ENCODE measurements at places on chromosomes 2 and 18.

- no peak for DNase-seq
Measured at GRCh38 chr18:37489011-37489410, 76.6 kb downstream of the CELF4 start.

DNA sequence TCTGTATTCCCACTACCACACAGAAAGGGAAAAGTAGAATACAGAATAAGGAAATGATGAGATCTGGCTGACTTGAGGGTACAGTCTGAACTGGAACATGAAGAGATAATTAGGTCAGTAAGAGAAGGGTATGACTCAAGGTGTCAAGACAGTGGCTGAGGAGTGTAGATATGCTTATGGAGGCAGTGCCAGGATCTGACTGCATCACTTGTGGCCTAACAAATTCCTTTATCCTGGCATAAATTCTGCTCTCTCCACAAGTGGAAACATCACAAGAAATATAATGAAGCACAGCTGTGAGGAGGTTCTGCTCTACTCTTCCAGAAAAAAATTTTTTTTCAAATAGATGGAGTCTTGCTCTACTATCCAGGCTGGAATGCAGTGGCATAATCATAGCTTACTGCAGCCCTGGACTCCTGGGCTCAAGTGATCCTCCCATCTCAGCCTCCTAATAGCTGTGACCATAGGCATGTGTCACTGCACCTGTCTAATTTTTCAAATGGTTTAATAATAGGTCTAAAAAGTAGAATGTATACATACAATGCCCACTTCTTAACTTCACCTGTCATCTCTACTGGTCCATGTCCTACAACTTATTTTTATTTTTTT lies 85.3 kb downstream of the C2orf74 start:
- peak; percentile 68 for DNase-seq

DNA sequence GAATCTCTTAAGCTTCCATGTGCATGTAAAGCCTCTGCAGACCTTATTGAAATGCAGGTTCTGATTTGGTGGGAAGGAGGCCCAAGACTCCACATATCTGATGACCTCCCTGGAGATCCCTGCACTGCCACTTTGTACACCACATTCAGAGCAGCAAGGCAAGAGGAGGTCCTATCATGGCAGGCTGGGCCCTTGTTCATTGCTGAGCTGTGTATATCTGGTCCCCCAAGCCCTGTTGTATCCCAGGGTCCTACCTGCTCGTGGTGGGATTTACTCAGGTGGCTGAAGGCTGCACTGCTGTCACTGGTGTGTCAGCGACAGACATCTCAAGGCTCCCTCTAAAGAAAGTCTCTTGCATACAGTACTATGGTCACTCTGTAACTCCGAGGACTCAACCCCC lies 114.2 kb downstream of the ST6GAL2 start:
- no peak for DNase-seq

- DNase-seq: no peak
Measured at GRCh38 chr2:218138047-218138446, 12.2 kb downstream of the CXCR2 start.

- no peak for DNase-seq
Measured at GRCh38 chr2:190410166-190410565, 2.0 kb downstream of the MFSD6 start.

GRCh38 chr2:202450785-202451184 lies 74.7 kb downstream of the BMPR2 start:
- DNase-seq: peak; percentile 26

DNA sequence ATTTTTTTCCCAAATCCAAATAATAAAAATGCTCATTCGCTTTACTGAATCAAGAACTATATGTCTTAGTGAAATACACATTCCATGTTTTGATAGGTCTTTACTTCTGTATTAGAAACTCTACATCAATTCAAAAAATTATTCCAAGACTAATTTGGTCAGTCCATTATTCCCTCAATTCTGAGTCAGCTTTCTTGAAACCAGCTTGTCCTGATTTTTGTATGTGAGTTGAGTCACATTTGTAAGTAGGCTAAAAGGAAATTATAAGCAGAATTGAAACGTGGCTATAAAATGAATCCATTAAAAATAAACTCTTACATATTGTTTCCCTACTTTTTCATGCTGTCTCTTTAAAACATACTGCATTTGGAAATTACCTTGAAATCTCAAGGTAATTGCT lies 113.0 kb downstream of the DNER start:
- DNase-seq: no peak

- DNase-seq: no peak
Measured at GRCh38 chr2:232532419-232532818, 6.5 kb downstream of the CHRND start.

DNA sequence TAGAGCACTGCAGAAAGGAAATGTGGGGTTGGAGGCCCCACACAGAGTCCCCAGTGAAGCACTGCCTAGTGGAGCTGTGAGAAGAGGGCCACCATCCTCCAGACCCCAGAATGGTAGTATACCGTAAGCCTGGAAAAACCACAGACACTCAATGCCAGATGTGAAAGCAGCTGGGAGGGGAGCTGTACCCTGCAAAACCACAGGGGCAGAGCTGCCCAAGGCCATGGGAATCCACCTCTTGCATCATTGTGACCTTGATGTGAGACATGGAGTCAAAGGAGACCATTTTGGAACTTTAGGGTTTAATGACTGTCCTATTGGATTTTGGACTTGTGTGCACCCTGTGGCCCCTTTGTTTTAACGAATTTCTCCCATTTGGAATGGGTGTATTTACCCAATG lies 75.3 kb upstream of the SERPINE2 start:
- DNase-seq: no peak

DNA sequence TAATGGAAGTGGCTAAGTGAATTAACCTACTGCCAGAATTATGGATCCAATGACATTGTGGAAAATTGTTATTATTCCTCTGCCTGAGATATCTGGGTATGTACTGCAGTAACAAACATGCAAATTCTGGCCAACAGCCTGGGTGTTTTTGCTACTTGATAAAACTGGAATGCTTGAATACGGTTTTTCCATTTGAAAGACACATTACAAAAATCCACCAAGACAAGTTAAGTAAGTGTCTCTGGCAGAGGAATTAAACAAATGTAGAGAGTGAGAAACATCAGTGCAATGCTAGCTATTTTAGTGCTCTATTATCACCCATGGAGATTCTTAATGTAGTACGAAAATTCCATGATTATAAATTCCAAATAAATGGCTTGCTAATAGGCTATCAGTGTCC lies 312.4 kb upstream of the MEIS1 start:
- DNase-seq: no peak

- DNase-seq: peak; percentile 84
Measured at GRCh38 chr2:168515502-168515901, 59.4 kb downstream of the CERS6 start.

DNA sequence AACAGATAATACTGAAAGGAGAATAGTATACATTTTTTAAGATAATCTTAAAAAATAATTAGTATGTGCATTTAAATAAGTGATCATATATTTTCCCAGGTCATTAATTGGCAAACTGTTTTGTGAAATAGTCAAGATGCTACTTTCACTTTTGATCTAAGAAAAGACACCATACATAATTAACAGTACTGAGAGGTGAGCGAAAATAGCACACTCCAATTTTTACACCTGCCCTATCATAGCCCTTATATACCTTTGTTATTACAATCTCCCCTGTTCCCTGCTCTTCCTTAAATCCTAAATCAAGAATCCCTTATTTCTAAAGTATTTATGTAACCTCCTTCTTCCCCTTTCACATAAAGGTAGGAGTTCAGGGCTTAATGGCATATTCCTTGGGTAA lies 500.1 kb upstream of the LRATD1 start:
- DNase-seq: no peak

DNA sequence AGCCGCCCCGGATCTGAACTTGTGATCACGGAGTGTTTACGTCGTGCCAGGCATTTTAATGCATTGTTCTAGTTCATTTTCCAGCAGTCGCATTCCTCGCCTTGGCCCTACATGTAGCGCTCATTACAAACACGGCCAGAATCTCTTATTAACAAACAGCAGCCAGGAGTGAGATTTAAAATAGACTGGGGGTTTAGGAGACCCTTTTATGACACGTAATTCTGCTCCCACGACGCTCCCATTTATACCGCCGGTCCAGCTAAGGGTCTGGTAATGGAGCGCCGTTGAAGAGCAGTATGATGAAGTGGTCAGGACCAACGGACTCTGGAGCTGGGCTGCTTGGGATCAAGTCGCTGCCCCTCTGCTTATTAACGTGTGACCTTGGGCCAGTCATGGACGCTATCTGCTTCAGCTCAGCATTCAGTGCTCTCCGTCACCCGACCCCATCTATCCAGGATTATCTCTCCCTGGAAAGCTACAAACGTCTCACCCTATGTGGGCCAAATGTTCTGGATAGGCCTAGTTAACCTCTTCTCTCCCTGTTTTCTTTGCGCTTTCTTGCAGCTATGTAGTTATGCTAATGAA lies 745 bp downstream of the MSH2 start:
- no peak for DNase-seq

- peak; percentile 60 for DNase-seq
Measured at GRCh38 chr2:40348665-40349064, 103.2 kb downstream of the SLC8A1 start.

- DNase-seq: peak; percentile 67
Measured at GRCh38 chr18:6414118-6414722, 491 bp downstream of the L3MBTL4 start.

DNA sequence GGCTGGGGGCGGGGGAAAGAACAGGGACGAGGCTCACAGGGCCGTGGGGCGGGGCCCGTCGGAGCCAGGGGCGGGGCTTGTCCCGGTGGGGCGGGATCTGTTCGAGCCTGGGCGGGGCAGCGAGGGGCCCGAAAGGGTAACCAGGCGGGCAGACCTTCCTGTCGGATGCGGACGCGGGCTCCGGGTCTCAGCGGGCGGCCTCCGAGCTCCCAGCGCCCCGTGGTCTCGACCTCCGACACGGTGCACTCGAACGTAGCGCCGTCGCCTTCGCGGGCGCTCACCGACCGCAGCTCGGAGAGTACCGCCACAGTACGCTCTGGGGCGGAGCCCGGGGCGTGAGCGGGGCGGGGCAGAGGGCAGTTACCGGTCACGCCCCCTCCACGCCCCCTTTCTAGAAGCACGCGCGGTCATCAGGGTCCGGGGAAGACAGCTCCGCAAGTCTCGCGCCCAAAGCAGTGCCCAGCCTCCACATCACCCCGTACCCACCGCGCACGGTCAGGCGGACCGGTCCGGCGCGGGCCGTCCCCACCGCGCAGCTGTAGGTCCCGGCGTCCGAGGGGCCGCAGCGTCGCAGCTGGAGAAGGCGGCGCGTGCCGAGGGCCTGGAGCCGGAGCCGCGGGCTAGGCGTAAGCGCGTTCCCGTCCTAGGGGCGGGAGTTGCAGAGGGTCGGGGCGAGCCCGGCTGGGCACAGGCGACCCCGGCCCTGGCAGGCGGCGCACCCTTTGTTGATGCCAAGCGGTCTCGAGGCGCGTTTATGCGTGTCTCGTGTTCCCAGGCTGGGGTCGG lies 8.7 kb downstream of the TMEM198 start:
- DNase-seq: peak; percentile 94

- DNase-seq: no peak
Measured at GRCh38 chr2:145203891-145204290, 684.0 kb upstream of the ZEB2 start.

DNA sequence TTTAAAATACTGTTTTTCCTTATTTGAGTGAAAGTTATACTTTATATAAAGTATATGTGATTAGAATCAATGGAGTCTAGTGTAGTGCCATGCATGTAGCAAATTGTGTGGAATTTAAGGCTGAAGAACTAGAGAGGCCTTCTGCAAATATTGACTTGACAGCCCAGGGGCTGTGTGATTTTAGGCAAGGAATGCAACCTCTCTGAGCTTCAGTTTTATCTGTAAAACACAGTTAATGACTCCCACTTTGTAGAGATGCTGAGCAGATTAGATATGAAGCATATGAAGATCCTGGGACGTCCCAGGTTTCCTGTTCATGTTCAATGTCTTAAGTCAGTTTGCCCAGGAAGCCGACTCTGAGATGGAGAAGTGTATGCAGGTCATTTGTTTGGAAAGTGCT lies 83.4 kb upstream of the LTBP1 start:
- DNase-seq: no peak

- DNase-seq: no peak
Measured at GRCh38 chr2:66270247-66270646, 164.7 kb upstream of the MEIS1 start.

GRCh38 chr2:74550231-74550630 lies 3.5 kb downstream of the LOXL3 start:
- DNase-seq: no peak

- no peak for DNase-seq
Measured at GRCh38 chr18:28778706-28779105, 601.8 kb upstream of the CDH2 start.

GRCh38 chr18:6860804-6861448 lies 131.4 kb downstream of the ARHGAP28 start:
- no peak for DNase-seq

GRCh38 chr2:163887182-163887581 lies 151.4 kb upstream of the FIGN start:
- no peak for DNase-seq

GRCh38 chr18:74951165-74951760 lies 257.7 kb downstream of the PTGR3 start:
- DNase-seq: peak; percentile 96

Data from astrocyte of the hippocampus (primary cell).